ENCODE measurements at places on chromosomes 3 and 15. TPM values are rescaled to one million over a fixed set of nuclear protein-coding genes. Genes with fewer than 3 reads are reported as not detected.

Gene CKMT1A
- total RNA-seq: not detected

Gene MCF2L2
- total RNA-seq: 0.52 TPM

Gene CISH
- total RNA-seq: 2.7 TPM

Gene CPNE9
- total RNA-seq: not detected

Gene PTPRG
- total RNA-seq: 27.2 TPM

Gene PPARG
- 48.1 TPM for total RNA-seq

Gene XCR1
- not detected for total RNA-seq

Gene ZBTB11
- total RNA-seq: 14.9 TPM

Gene SCG5
- 24.4 TPM for total RNA-seq

Gene LYSMD4
- total RNA-seq: 3.6 TPM

Gene TMEM212
- not detected for total RNA-seq

Gene STARD9
- total RNA-seq: 8.3 TPM

Gene OXTR
- 4.3 TPM for total RNA-seq

Gene CGNL1
- total RNA-seq: 0.39 TPM

Gene NR1I2
- not detected for total RNA-seq

Gene FSD2
- not detected for total RNA-seq

Gene CADPS
- total RNA-seq: 1.9 TPM

Gene SLC15A2
- total RNA-seq: under 0.01 TPM

Gene SMCO1
- not detected for total RNA-seq

Gene FBLN2
- 25.2 TPM for total RNA-seq

Gene LRRC2
- total RNA-seq: 2.2 TPM

Gene TRIM71
- total RNA-seq: not detected

Gene DIPK2A
- 28.3 TPM for total RNA-seq

Gene NDUFAF3
- 275 TPM for total RNA-seq

Gene SH3GL3
- total RNA-seq: 0.78 TPM

Gene KBTBD12
- total RNA-seq: not detected

Gene SENP8
- total RNA-seq: 2.3 TPM

Gene ACOX2
- total RNA-seq: 9.1 TPM

Gene MUC13
- not detected for total RNA-seq

Gene COL6A5
- total RNA-seq: not detected

Gene ARNT2
- total RNA-seq: 4.8 TPM

Gene PLIN1
- 0.72 TPM for total RNA-seq

Gene CYP19A1
- total RNA-seq: 0.08 TPM

Gene VEPH1
- 46.0 TPM for total RNA-seq

Gene GOLGA8G
- not detected for total RNA-seq

Gene GOLGA8K
- total RNA-seq: not detected

Gene PLSCR5
- total RNA-seq: not detected

Gene SLC51B
- 0.65 TPM for total RNA-seq

Gene CCR1
- not detected for total RNA-seq
